G401 (cell line): ENCODE measurements at places on chromosomes 1 and 21.

- DNase-seq = no peak
These were observed 50.2 kb downstream of the PRDM15 start for GRCh38 chr21:41828884-41829360.

- no peak for DNase-seq
These were observed 212.1 kb upstream of the FMN2 start for GRCh38 chr1:239879321-239880170.

- DNase-seq = no peak
These were observed 9.4 kb upstream of the RGS13 start for GRCh38 chr1:192626366-192627179.

DNA sequence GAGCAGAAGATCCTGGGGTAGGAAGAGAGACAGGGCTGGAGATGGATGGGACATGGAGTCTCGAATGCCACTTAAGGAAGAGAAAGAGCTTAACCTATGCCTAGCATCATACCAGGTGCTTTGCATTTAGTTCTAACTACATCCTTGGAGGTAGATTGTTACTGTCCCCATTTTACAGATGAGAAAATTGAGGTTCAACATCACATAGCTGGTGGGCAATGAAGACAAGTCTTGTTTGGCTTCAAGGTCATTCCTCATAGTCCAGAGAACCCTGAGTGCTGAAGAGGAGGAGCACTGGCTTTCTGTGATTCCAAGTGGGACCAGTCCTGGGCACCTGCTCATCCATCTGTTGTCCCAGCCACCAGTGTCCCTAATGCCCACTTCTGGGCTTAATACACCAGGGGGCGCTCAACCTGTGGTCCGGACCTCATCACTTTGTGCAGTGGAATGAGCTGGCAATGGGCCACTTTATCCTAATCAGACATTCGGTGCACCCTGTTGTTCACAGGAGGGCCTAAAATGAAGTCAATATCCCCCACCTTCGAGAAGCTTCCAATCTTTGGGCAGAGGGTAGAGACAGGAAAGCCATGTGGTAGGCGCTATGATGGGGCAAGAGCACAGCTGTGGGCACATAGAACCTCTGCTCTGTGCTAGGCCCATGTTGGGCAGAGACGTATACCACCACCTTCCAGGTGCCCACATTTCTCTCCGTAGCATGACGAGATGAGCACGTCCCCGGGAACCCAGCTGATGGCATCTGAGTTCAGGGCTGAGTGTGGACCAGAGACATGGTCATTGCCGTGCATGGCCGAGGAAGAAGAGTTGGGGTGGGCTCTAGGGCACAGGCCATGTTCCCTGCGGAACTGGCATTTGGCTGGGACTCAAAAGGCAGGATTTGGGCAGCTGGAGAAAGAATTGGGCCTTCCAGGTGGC lies 9.2 kb downstream of the RPS6KA1 start:
- DNase-seq = peak; percentile 36

- no peak for DNase-seq
These were observed 213.0 kb downstream of the CAMTA1 start for GRCh38 chr1:6998267-6998666.

- DNase-seq = peak; percentile 2
These were observed 170.6 kb upstream of the ARHGEF16 start for GRCh38 chr1:3283849-3284248.
